ENCODE measurements at places on chromosomes 5 and 9. TPM values are rescaled to one million over a fixed set of nuclear protein-coding genes. Genes with fewer than 3 reads are reported as not detected.

GRCh38 chr5:36200513-36200912, 41.2 kb downstream of the NADK2 start:
- H3K4me1 ChIP-seq = no peaks in the 10 kb centered on the region
- no peak overlapping the region for H3K27ac ChIP-seq
- H3K4me3 ChIP-seq = no peak overlapping the region
- H3K27me3 ChIP-seq = no peaks in the 10 kb centered on the region
- no peak for DNase-seq

DNA sequence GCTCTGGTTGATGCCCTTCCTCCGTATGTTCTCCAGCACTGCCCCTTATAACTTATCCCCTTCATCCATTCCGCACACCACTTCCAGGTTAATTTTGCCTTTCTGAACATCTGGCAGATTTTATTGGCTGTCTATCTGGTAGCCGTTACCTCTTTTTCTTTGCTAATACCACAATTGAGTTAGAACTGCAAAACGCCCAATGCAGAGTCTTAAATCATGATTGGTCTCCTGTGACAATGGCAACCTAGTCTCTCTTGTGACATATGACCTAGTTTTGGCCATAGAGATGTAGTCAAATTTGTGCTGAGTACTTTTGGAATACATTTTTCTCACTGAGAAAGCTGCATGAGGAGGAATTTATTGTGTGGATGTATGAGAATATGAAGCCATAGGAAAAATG, 365.7 kb upstream of the PRR16 start:
- no peak for DNase-seq
- H3K27me3 ChIP-seq = no peaks in the 10 kb centered on the region
- H3K4me3 ChIP-seq = no peak overlapping the region
- H3K4me1 ChIP-seq = peaks cover 4% of the 10 kb centered on the region
- no peak overlapping the region for H3K27ac ChIP-seq

- no peaks in the 10 kb centered on the region for H3K36me3 ChIP-seq
- DNase-seq = no peak
- peaks cover 7% of the 10 kb centered on the region for H3K27me3 ChIP-seq
- H3K27ac ChIP-seq = no peak overlapping the region
- no peak overlapping the region for H3K4me3 ChIP-seq
- H3K4me1 ChIP-seq = no peaks in the 10 kb centered on the region
These were observed 10.8 kb downstream of the SARDH start for GRCh38 chr9:133727277-133727875.

GRCh38 chr5:145483212-145483611, 351.9 kb downstream of the PRELID2 start:
- H3K27ac ChIP-seq = no peak overlapping the region
- no peak overlapping the region for H3K4me3 ChIP-seq
- H3K4me1 ChIP-seq = no peaks in the 10 kb centered on the region
- no peak for DNase-seq
- H3K27me3 ChIP-seq = no peaks in the 10 kb centered on the region

DNA sequence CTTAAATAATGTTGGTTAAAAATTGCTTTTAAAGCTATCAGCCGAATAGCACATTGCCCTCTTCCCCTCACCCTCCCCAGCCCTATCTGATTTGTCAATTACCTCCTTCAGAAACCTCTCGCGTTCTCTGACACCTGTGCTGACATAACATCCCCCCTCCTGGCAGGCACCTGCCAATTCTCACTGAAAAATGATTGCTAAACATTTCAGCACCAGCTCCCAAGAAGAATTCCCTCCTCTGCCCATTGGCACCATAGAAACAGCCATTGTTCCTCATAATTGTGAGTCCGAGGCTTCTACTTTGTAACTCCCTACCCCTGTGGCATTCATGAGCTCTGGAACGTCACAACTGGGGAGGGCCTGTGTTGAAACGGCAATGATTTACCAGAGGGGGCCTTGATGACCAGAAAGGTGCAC, 20.2 kb downstream of the CDH6 start:
- H3K27me3 ChIP-seq = no peaks in the 10 kb centered on the region
- no peak for DNase-seq
- no peak overlapping the region for H3K27ac ChIP-seq

DNA sequence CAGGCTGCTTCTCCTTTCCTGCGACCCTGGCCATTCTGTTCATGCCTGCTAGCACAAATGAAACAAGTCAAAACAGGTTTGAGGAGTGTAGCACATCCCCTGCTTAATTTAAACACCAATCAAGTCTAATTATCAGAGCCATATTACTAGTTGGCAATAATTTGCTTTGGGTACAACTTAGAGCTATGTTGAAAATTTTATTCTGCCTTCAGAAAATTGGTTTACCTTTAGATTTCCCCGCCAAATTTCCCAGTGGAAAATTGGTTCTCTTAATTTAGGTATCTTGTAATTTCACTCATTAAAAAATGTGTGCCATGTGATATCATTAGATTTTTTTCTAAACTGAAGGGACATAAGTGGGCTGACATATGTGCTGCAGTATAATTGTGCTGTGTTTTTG, 265.8 kb downstream of the MAST4 start:
- no peak overlapping the region for H3K27ac ChIP-seq
- no peak overlapping the region for H3K4me3 ChIP-seq
- H3K4me1 ChIP-seq = peaks cover 18% of the 10 kb centered on the region

DNA sequence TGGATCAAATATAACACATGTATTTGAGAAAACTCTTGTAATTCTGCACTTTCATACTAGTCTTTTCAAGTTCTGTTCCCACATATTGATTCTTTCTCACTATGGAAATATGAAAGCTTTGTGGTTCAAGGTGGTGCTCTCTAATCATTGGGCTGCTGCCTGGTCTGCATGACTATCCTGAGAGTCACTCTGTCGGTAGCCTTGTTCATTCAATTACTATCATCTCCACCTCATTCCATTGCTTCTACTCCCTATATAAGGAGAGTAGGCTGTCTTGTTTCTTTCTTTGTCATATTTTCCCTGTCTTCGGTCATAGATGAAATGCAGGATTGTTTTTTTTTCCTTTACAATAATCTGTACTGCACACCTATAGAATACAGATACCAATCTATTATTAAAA, 341.4 kb upstream of the ACTBL2 start:
- DNase-seq = no peak
- H3K27me3 ChIP-seq = no peaks in the 10 kb centered on the region
- H3K27ac ChIP-seq = no peak overlapping the region
- H3K36me3 ChIP-seq = peaks cover 3% of the 10 kb centered on the region
- no peaks in the 10 kb centered on the region for H3K4me1 ChIP-seq
- H3K4me3 ChIP-seq = no peak overlapping the region

- H3K27ac ChIP-seq = no peak overlapping the region
- H3K36me3 ChIP-seq = no peaks in the 10 kb centered on the region
- H3K4me1 ChIP-seq = no peaks in the 10 kb centered on the region
- DNase-seq = no peak
- peaks cover 13% of the 10 kb centered on the region for H3K27me3 ChIP-seq
These were observed 100.7 kb downstream of the DRD1 start for GRCh38 chr5:175343308-175343707.

DNA sequence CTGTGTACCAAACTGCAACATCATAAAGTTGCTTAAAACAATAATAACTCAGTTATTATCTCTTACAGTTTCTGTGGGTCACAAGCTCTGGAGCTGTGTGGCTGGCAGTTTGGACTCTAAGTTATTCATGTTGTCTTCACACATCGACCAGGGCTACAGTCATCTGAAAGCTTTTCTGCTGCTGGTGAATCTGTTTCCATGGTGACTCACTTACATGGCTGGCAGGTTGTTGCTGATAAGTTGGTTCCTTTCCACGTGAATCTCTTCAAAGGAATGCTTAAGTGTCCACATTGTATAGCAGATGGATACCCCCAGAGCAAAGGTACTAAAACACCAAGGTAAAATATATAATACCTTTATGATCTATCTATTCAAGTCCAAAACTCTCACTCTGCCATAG, 44.8 kb upstream of the CYLC2 start:
- no peaks in the 10 kb centered on the region for H3K4me1 ChIP-seq
- no peak overlapping the region for H3K27ac ChIP-seq
- H3K4me3 ChIP-seq = no peak overlapping the region
- H3K27me3 ChIP-seq = no peaks in the 10 kb centered on the region
- no peaks in the 10 kb centered on the region for H3K36me3 ChIP-seq

DNA sequence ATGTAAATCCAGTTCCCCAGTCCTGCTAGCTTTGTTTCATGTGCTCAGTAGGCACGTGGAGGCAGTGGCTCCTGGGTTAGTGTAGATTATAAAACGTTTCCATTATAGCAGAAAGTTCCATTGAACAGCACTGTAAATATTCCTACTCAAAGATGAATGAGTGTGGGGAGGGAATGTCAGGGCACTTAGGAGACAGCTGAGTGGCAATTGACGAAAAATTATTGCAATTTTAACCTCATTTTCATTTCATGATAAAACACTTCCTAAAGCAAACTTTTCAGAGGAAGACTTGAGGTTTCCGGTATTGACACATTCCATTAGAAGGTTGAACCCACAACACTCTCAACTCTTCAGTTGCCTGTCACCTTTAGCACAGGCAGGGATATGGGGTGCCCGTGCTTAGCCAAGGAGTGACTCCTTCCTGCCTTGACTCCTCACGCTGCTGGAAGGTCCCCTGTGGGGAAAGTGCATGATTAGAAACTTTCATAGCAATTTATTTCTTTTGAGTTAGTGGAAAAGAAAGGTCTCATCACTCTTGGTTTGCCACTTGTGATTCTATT, 41.2 kb downstream of the SLC46A2 start:
- peaks cover 10% of the 10 kb centered on the region for H3K4me1 ChIP-seq
- H3K36me3 ChIP-seq = no peaks in the 10 kb centered on the region
- no peak overlapping the region for H3K27ac ChIP-seq
- no peak for DNase-seq
- no peaks in the 10 kb centered on the region for H3K27me3 ChIP-seq

- no peak overlapping the region for H3K4me3 ChIP-seq
- no peak overlapping the region for H3K27ac ChIP-seq
- H3K36me3 ChIP-seq = no peaks in the 10 kb centered on the region
- H3K27me3 ChIP-seq = peaks cover 1% of the 10 kb centered on the region
These were observed 17.5 kb downstream of the SPOCK1 start for GRCh38 chr5:137481596-137481995.

- no peaks in the 10 kb centered on the region for H3K4me1 ChIP-seq
- H3K27me3 ChIP-seq = no peaks in the 10 kb centered on the region
- H3K27ac ChIP-seq = no peak overlapping the region
- DNase-seq = no peak
These were observed 206.7 kb downstream of the SLC12A2 start for GRCh38 chr5:128290152-128290858.

DNA sequence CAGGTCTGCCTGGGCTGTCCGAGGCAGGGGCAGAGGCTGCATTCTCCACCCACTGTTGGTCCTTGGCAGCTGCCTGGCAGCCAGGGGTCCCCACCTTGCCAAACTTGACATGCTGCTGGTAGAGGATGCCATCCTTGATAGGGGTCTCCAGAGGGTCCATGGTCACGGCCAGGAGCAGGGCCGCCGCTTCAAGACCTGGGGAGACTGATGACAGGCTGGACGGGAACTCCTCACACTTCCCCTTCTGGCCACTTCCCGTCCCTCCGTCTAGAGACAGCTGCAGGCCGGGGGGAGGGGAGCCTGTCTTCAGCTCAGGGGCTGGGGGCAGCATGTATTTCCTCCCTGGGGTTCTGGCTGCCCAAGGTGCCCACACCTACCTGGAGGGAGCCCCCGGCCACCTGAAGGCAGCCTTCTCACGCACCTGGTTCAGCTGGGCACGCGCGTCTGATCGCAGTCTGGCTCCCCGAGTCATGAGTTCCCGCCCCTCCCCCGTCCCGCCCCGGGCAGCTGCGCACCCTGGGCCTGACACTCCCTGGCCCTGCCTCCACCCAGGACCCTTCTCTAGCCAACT, at the start of gene DOK3:
Gene DOK3, minus strand, starts transcription at position 446 of the 571 bp plus-strand sequence. Its CDS starts 286 bp downstream, at position 160.
- DNase-seq = no peak
- no peak within 1 kb of the TSS for H3K4me3 ChIP-seq
- no peaks in the 10 kb centered on the region for H3K27me3 ChIP-seq

GRCh38 chr5:72107901-72108201, 576 bp downstream of the MAP1B start:
- H3K36me3 ChIP-seq = no peaks in the 10 kb centered on the region
- H3K4me3 ChIP-seq = peak overlapping the region; percentile 79
- H3K27ac ChIP-seq = no peak overlapping the region
- peaks cover 70% of the 10 kb centered on the region for H3K27me3 ChIP-seq
- no peaks in the 10 kb centered on the region for H3K4me1 ChIP-seq

GRCh38 chr5:169911448-169912212, 68.7 kb downstream of the INSYN2B start:
- peaks cover 4% of the 10 kb centered on the region for H3K36me3 ChIP-seq
- DNase-seq = no peak
- peaks cover 8% of the 10 kb centered on the region for H3K4me1 ChIP-seq

DNA sequence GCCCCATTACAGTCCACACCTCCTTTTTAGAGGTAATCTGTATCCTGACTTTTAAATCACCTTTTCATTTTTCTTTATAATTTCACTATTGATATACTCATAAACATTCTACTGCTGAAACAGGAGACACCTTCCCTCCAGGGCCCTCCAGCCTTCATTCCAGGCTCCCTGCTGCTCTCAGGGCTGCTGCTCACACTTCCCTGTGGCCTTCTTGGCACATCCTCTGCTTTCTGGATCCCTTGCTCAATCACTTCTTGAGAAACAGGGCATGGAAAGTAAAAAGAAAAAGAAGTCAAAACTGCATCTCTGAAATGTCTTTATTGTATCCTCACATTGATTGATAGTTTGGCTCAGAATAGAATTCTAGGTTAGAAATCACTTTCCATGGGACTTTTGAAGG, 19.3 kb upstream of the WNT8A start:
- H3K36me3 ChIP-seq = no peaks in the 10 kb centered on the region
- H3K4me3 ChIP-seq = no peak overlapping the region
- H3K4me1 ChIP-seq = peaks cover 6% of the 10 kb centered on the region
- no peak for DNase-seq
- H3K27me3 ChIP-seq = no peaks in the 10 kb centered on the region

DNA sequence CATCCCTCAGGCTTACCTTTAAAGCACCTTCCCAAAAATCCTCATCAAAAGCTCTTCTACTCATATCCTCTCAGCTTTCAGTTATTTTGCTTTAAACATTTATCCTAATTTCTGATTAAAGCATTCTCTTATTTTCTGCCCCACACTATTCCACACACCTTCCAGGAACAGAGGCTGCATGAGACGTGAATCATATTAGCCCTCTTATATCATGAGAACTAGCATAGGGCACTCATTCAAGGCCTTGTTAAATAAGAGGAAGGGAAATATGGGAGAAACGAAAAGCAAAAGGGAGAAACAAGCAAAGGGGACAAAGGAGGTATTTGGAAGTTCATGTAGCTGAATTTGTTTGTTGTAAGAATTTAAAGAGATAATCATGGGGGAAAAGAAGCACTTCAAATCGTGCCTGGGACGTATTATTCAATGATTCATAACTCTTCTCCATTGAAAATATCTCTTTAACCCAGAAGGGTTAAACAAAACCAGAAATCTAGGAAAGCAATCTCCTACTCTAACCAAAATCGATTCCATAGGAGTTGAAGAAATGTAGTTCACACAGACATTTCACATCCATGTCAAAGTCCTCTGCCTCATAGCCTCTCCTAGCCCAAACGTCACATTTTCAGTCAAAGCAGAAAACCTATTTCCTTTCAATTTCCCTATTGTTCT, 4.1 kb downstream of the ALDH1A1 start:
- DNase-seq = no peak
- peaks cover 9% of the 10 kb centered on the region for H3K4me1 ChIP-seq
- H3K4me3 ChIP-seq = no peak overlapping the region
- H3K36me3 ChIP-seq = no peaks in the 10 kb centered on the region

FLT4 gene
- 0.79 TPM for total RNA-seq

NUTM2F gene
- not detected for total RNA-seq

CARTPT gene
- not detected for total RNA-seq

ADRB2 gene
- 1.8 TPM for total RNA-seq

LEAP2 gene
- total RNA-seq = 5.0 TPM

KIF20A gene
- 39.9 TPM for total RNA-seq

RGMB gene
- total RNA-seq = 3.9 TPM

TRPM3 gene
- total RNA-seq = not detected

STING1 gene
- 230 TPM for total RNA-seq

MYO10 gene
- 0.43 TPM for total RNA-seq

F12 gene
- 6.7 TPM for total RNA-seq
